SK-N-SH treated with all-trans-retinoic acid at 6 μM for 48 hours (cell line): ENCODE measurements at places on chromosomes 7 and 10.
A peak's percentile ranks its signal among the peaks of the same experiment; 100 is the strongest.

- no peak for ATAC-seq
Measured at GRCh38 chr7:154287356-154287755, 235.2 kb downstream of the DPP6 start.

DNA sequence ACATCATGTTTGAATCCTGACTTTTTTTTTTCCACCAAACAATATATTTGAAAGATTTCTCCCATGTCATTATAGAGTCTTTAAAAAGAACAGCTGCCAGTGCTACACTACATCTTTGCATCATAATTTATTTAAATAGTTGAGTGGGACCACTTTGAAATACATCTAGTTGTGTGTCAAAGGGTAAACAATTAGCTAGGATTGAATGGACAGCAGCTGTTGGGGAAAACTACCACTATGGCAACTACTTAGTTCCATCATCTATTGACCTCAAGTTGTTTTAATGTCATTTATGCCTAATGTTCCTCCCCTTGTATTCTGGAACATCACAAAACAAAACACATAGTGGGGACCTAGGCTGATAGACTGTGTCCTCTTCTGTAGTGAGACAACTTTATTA is 985.1 kb downstream of the SORCS1 start:
- ATAC-seq, result no peak

DNA sequence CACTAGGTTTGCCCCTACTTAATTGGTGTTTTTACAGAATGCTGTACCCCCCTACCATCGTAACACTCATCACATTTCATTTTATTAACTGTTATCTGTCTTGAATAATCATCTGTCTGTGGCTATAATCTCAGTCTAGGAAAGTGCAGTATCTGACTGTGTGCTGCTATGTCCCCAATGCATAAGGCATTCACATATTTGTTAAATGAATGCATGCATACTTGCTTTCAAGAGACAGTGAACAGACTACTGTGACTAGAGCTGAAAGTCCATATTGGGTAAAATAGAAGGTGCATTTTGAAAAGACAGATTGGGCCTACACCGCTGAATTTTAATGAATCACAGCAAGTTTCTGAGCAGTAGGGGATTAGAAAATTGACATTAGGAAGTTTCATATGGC is 112.3 kb downstream of the ARHGAP12 start:
- peak; percentile 99 for ATAC-seq

DNA sequence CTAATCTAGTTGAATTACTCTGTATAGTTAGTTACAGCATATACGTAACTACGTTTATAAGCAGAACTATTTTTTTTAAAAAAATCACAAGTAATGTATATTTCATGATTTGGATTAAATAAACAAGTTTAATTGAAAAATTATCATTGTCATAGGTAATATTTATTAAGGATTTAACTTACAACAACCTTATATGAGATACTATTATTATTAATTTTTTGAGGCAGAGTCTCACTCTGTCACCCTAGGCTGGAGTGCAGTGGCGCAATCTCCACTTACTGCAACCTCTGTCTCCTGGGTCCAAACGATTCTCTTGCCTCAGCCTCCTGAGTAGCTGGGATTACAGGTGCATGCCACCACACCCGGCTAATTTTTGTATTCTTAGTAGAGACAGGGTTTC is 4.1 kb upstream of the CUL1 start:
- no peak for ATAC-seq

GRCh38 chr7:154776350-154776749 is 226.6 kb downstream of the PAXIP1 start:
- no peak for ATAC-seq

GRCh38 chr7:142714375-142714774 is 34.9 kb upstream of the PRSS1 start:
- no peak for ATAC-seq
